ENCODE measurements at places on chromosomes 5 and 9. TPM values are rescaled to one million over a fixed set of nuclear protein-coding genes. Genes with fewer than 3 reads are reported as not detected.
A peak's percentile ranks its signal among the peaks of the same experiment; 100 is the strongest.

DNA sequence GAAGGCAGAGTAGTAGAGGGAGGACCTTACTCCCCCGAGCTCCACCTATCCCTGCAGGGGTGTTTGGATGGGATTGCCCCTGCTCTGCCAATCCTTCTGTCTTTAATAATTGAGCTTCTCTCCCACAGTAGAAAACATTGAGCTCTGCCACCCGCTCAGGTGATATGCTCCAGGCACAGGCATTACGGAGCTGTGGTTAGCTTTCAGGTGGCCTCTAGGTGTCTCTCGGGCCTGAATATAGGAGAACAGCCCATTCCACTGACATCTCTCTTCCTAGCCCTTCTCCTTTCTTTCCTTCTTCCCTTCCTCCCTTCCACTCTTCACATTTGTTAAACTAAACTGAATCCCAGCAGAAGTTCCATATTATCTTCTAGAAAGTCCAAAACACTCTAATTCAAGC lies 203.4 kb downstream of the SYK start:
- H3K27me3 ChIP-seq: no peaks in the 10 kb centered on the region
- no peak overlapping the region for H3K27ac ChIP-seq
- no peak for DNase-seq
- H3K4me3 ChIP-seq: no peak overlapping the region
- no peaks in the 10 kb centered on the region for H3K36me3 ChIP-seq

The SARDH gene
- total RNA-seq: 1.5 TPM

DNA sequence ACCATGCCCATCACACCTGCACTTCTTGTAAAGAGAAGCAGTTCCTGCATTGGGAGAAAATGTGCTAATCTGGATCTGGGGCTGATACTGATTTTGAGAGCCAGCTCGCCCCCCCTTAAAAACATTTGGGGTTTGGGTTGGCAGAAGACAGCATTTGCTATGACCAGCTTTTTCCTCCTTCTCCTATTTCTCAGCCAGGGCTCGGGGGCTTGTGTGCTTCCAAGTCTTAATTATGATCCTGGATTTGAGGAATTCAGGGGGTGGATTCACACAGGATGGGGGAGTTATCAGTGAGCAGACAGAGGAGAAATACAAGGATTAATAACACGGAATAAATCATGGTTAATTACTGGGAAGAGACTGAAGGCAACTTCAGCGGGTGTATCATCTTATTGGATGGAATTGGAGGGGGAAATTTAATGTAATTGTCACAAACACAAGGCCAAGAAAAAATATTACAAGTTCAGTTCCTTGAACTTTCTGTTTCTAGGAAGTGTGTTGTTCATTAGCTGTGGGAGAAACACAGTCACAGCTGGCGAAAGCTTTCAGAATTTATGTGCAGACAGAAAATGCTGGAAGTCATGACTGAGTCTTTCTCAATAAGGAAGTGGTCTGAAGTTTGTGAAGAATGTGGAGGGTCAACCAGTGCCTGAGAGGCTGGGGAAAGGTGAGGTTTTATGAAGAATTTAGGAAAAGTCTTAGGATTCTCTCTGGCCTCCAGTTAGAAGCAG lies 15.3 kb downstream of the C9orf152 start:
- no peaks in the 10 kb centered on the region for H3K27me3 ChIP-seq
- DNase-seq: no peak
- H3K36me3 ChIP-seq: no peaks in the 10 kb centered on the region
- no peaks in the 10 kb centered on the region for H3K4me1 ChIP-seq

DNA sequence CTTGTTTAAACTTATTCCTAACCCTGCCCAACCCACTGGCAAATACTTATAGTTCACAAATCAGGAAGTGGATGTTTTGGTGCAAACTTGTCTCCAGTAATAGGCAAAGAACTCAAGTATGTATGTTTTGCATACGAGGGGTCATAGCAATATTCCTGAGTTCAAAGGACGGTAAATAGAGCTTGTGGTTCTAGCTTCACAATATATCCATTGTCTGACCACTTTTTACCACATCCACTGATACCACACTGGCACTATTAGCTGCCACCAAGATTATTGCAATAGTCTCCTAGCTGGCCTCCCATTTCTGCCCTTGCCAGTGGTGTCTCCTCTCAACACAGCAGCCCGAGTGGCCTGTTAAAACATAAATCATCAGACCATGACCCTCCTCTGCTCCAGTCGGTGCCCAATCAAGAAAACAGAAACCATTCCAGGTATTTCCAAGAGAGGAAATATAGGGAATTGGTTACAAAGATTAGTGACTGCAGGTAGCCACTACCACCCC lies 17.0 kb downstream of the GRXCR2 start:
- peaks cover 11% of the 10 kb centered on the region for H3K4me1 ChIP-seq
- H3K36me3 ChIP-seq: no peaks in the 10 kb centered on the region
- DNase-seq: no peak
- no peaks in the 10 kb centered on the region for H3K27me3 ChIP-seq

- H3K27ac ChIP-seq: peak overlapping the region; percentile 47
- peak overlapping the region; percentile 83 for H3K4me3 ChIP-seq
- H3K36me3 ChIP-seq: peaks cover 39% of the 10 kb centered on the region
- H3K4me1 ChIP-seq: peaks cover 31% of the 10 kb centered on the region
- H3K27me3 ChIP-seq: no peaks in the 10 kb centered on the region
Observed at GRCh38 chr9:34123682-34124081, 2.8 kb downstream of the DCAF12 start.

All from psoas muscle (tissue), 8 donors.